ENCODE measurements at places on chromosomes 16 and 17. TPM values are rescaled to one million over a fixed set of nuclear protein-coding genes. Genes with fewer than 3 reads are reported as not detected.
A peak's percentile ranks its signal among the peaks of the same experiment; 100 is the strongest.

The KREMEN2 gene
- not detected for total RNA-seq

The REXO5 gene
- total RNA-seq, result 7.0 TPM

- DNase-seq, result peak; percentile 62
These were observed 26.0 kb upstream of the HNF1B start for GRCh38 chr17:37770631-37771518.

DNA sequence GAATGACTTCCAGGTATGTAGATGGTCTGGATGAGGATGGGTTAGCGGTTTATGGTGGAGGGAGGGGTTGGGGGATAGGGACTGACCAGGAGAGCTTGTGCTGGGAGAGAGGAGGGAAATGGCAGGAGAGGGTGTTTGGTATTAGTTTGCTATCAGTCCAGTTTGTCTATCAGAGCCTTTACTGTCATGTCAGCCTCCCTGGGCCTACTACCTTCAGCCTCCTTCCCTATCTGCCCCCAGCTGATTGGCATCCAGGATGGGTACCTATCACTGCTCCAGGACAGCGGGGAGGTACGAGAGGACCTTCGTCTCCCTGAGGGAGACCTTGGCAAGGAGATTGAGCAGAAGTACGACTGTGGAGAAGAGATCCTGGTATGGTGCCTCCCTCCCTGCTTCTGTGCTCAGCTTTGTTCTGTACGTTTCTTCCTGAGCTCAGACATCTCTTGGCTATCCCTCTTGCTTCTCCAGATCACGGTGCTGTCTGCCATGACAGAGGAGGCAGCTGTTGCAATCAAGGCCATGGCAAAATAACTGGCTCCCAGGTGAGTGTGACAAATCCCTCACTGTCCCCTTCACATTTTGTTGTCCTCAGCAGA is 3.8 kb downstream of the EIF5A start:
- no peak for DNase-seq

DNA sequence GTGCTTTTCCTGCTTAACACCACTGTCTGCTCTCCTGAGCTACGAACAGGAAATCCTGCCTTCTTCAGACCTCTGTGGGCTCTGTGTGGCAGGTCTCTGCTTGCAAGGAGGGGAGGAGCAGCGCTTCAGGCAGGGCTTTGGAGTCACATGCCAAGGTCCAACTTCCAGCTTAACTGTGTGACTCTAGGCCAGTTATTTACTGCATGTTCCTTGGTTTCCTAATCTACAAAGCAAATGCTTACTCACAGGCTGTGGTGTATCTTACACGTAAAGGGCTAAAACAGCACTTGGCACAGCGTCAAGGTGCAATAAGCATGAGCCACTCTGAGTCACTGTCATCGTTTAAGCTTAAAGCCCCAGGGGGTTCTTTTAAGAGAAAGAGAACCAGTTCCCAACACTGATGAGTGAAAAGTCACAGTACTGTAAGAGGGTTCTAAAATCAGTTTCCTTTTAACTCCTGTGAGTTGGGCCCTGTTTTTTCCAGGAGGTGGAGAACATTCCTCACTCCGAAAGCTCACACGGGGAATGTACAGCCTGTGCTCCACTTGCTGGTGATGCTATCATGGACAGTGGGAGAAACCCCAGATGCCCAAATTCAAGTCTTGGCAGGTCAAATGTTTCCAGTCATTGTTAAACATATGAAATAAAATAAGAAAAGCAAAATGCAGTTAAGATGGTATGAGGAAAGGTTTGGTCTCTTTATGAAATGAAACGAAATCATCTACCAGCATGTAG is 54.1 kb upstream of the BCAR1 start:
- peak; percentile 100 for DNase-seq

DNA sequence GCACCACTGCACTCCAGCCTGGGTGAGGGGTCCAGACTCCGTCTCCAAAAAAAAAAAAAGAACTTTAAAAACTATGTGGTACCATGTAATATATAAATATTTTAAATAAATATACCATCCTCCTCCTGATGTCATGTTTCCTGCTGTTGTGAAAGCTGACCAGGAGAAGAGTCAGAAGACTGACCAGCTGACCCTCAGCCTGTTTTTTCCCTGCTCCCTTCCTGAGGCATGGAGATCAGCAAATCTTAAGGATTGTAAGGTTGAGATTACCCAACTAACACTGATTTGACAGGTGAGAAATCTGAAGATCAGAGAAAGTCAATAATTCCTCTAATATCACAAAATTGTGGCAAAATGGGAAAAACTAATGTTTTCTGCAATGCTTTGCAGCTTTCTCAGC is 18.1 kb downstream of the NCOR1 start:
- peak; percentile 39 for DNase-seq

- no peak for DNase-seq
These were observed 14.1 kb upstream of the NUDT16L1 start for GRCh38 chr16:4679156-4679849.

DNA sequence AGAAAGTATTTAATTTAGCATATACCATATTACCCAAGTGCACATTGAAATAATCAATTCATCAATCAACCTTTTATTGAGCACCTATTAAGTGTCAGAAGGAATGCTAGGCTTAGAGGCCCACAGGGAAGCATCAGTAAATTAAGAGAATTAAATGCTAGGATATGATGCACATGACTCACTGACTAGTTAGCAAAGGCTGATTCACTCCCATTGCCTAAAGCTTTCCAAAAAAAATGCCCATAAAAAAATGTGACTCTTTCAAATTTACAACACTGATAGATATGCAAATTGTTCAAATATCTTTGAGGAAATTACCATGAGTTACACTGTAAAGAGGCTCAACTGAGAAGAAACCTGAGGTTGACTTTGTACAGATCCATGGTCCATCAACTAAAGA is 883.3 kb downstream of the CDH11 start:
- peak; percentile 23 for DNase-seq

DNA sequence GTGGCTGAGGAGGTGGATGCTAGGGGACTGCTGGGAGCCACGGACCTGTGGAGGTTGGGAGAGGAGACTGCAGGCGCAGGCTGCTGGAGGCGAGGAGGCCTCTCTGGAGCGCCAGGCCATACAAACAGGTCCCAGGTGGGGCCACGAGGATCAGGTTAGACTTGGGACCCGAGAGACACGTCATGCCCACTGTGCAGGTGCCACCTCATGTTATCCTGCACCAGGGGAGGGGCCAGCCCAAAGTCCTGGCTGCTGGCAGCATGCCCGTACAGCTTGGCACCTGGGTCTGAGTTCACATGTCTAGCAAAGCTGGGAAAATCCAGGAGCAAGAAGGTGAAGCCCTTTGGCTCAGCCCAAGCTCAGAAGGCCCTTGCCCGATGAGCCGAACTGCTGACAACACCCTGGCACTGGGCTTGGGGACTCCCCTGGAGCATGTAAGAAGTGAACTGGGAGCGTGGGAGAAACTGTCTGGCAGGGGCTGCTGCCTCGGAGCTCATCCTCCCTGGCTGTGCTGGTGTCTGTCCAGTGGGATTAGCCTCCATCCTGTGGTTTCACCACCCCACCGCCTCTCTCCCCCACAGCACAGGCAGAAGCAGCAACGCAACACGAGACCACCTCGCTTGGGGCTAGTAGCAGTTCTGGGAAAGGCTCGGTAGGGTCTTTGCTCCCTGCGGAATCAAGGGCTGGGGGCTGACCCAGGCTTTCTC is 5.3 kb downstream of the ARHGDIA start:
- no peak for DNase-seq
